ENCODE measurements at places on chromosomes 4 and X.
A peak's percentile ranks its signal among the peaks of the same experiment; 100 is the strongest.

DNA sequence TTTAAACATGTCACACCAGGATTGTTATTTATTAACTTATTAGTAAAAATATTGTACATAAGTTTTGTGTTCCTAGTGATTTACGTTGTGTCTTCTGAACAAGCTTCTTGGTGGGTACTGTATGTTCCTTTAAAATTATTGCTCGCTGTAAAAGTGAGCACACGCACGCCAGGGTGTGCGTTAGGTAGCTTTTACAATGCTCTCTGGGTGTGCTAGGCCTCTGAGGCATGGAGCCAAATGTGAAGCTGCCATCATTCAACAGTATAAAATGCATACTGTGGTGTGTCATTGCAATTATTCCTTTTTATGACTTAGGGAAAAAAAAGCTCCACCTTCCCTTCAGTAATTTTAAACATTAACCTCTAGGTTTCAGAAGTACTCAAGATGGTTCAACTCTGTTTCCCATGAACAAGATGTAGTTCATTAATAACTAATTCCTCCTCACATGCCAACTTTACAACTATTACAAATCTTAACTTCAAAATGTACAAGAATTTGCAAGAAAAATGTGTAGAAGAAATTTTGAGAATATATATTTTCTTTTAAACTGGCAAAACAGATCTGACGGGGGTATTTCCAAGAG, 42.4 kb downstream of the ATOH1 start:
- no peak for DNase-seq

GRCh38 chrX:154525606-154526490, 9.8 kb upstream of the FAM3A start:
- DNase-seq: no peak

DNA sequence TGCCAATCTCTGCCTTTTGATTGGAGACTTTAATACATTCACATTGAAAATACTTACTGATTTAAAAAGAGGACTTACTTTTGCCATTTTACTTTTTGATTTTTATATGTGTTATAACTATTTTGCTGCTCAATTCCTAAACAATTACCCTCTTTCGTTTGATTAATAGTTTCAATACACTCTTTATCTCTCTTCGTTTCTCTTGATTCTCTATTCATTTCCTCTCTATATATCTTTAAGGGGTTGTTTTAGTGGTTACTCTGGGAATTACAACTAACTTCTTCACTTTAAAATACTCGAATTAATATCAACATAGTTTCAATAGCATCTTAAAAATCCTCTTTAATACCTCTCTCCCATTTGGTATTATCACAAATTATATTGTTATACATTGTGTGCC, 116.6 kb downstream of the PTCHD1 start:
- DNase-seq: no peak

DNA sequence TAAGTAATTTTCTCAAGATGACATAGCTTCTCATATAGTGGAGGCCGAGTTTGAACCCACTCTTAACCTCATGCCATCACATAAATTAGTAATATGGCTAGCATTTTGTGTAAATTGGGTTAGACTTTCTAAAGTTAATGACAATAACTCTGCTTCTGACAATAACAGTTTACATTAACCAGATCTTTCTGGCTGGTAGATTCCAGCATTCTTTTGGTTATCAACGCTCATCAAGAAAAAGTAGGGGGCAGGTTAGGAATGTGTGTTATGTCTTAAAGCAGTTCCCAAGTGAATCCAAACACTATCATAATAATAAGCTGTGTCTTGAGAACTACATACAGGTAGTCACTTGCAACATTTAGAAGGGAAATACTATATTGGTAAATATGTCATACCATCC, 162.5 kb downstream of the PRDM5 start:
- no peak for DNase-seq

DNA sequence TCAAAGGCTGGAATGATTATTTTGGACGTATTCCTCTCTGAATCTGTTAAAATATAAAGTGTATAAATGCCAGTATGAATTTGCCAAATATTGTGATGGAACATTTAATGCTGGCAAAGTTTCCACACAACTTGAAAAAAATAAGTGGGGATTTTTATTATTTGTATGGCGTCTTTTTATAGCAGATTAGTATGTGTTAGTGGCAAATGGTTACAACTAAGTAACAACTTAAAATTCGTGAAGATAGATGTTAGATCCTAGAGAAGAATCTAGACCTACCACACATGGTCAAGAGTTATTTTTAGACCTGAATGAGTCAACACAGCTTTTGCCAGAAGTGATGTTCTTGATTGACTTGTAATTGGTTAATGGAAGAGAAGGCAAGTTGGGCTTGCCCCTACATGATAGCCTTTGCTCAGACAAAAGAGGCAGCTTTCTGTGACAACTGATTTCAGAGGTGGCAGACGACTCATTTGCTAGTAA, 4.8 kb downstream of the CPE start:
- DNase-seq: peak; percentile 98

- DNase-seq: no peak
These were observed 22.8 kb downstream of the GPAT3 start for GRCh38 chr4:83558680-83559079.

DNA sequence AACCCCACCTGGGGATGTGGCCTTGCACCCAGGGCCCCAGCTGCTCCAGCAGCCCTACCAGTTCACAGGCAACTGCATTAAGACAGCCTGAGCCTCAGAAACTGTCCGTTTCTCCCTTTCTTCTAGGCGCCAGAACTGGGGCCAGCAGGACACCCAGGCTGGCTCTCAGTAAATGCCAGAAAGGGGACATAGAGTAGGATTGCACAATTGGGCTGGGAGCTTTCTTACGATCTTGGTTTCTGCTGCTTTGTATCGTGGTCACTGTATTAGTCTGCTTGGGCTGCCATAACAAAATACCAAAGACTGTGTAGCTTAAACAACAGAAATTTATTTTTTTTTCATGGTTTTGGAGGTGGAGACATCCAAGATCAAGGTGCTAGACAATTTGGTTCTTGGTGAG, 48.4 kb downstream of the NALF2 start:
- DNase-seq: no peak

DNA sequence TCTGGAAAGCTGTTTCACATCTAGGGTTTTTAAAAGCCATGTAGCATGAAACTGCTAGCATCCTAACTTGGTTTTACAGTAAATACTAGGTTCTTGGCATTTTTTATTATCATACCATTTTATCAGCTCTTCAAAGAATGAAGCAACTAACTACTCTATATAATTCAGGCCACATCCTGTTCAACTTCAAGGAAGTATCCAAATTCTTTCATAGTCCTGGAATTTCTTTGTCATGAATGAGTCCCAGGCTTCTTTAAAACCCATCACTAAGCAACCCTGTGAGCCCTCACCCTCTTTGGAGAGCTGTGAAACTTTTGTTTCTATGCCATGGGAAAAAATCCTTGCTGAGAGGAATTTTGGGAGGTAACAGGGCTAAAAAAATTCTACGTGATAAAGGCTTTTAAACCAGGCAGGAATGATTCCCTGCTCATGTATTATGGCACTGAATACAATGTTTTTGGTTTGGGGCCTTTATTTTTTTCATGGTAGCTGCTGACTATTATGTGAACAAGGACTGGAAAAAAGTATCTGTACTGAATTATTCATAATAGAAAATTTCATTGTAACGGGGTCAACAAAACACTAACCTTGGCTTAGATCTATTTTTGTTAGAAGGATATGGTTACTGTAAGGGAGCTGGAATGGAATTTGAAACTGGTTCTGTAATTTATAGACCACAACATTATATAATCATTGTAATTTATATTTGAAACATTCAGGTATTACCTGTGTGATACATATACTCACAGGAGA, 164.9 kb downstream of the DCTD start:
- DNase-seq: no peak

DNA sequence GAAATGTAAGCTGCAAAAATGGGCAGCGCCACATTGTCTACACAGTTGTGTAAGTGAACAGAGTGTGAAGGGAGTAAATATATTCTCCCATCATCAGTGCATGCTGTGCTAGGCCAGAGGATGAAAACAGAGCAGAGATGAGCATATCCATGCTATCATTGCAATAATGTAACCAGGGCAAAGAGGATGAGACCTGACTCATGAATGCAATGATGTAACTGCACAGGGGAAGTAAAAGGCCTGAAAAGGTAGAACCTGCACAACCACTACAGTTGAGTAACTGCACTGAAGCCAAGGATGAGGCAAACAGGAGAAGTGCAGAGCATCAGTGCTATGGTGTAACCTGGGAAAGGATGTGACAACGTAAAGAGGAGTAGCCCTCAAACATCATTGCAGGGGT, 220.4 kb upstream of the FAM47C start:
- DNase-seq: no peak

GRCh38 chr4:98501383-98501782, 157.0 kb downstream of the TSPAN5 start:
- DNase-seq: no peak
